Sigmoid colon (tissue), 7 donors: ENCODE measurements at places on chromosomes 16 and 17. TPM values are rescaled to one million over a fixed set of nuclear protein-coding genes. Genes with fewer than 3 reads are reported as not detected.

The CRHR1 gene
- not detected for total RNA-seq

The TAC4 gene
- not detected for total RNA-seq

The MRPL58 gene
- total RNA-seq = 46.3 TPM

The RCVRN gene
- 0.27 TPM for total RNA-seq

The TVP23C gene
- 16.3 TPM for total RNA-seq

DNA sequence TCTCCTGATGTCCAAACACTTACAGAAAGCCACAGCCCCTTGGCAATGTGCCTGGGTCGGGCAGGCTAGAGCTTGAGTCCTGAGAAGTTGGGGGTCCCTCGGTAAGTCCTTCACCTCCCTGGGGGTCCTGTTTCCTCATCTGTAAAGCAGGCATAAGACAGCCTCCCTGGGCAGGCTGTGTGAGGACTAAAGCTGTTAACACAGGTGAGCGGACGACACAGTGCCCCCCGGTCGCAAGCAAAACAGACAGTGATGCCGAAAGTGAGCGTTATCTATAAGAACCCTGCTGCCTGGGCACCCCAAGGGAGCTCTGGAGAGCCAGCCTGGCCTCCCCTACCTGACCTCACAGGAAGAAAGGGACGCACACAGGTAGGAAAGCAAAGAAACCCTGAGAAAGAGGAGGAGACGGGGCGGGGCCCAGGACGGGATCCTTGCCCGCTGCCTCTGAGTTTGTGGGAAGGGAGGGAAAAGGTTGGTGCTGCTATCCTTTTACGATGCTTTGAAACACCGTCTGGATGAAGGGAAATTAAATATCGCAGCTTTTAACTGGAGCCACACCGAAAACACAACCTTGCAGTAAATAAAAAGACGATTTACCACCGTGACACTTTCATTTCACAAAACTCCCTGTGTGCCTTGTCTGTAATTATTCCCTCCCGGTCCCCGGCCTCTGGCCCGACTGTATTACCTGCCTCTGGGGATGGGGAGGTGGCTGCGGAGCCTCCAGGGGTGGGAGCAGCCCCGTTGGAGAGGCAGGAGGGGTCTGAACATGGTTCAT is 67.1 kb downstream of the ENGASE start:
- DNase-seq = no peak

GRCh38 chr16:11047939-11048800 is 103.8 kb downstream of the CLEC16A start:
- peak; percentile 46 for DNase-seq

DNA sequence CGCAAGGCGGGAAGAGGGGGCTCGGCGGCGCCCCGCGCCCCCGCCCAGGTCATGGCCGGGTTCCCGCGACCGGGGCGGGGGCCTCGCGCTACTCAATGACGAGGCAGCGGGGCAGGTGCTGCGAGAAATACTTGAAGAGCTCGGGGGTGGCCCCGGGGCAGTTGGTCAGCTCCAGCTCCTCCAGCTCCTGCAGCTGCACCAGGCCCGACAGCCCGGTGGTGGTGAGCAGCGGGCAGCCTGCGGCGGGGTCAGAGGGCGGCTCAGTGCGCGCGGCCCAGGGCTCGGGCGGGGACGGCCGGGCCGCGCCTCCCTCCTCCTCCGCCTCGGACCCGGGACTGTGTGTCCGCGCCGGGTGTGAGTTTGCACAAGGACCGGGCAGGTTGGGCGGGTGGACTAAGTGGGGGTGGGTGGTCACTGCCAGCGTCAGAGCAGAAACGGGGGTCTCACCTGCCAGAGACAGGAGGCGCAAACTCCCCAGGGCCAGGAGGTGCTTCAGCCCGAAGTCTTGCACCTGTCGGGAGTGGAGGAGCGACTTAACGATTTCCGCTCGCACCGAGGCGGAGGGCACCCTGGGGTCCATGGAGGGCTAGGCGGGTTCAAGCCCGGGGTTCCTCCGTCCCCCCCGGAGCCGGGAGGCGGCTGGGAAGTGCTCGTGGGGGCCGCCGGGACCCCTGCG is 4.1 kb upstream of the WDR24 start:
- DNase-seq = no peak

DNA sequence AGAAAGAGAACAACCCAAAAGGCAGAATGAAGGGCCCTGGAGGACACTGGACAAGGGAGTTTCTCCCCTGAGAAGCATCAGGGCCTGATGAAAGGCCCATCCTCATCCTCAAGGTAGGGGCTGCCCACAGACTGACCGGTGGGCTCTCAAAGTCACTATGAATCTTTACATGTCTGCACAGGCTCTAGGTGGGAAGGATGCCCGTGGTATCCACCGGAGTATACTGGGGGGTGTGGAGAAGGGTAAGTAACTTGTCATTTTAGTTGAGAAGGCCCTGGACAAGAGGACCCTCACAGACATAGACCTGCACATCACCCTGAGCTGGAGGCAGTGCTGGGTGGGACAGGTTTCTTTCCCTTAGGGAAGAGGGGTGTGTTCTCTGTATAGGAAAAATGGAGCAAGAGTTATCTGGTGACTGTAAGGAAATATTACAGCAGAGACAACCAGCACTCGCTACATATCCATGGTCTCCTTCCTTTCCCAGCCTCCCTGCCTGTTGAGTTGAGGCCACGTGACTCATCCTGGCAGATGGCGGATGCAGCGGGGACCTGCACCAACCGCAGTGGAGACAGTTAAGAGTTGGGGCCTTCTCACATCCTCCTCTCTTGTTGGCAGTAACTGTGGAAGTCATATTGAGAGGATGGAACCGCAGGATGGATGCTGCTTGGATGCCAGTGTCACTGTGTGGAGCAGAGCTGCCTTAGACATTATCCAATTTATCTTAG is 45.6 kb upstream of the KCNJ12 start:
- DNase-seq = peak; percentile 54

DNA sequence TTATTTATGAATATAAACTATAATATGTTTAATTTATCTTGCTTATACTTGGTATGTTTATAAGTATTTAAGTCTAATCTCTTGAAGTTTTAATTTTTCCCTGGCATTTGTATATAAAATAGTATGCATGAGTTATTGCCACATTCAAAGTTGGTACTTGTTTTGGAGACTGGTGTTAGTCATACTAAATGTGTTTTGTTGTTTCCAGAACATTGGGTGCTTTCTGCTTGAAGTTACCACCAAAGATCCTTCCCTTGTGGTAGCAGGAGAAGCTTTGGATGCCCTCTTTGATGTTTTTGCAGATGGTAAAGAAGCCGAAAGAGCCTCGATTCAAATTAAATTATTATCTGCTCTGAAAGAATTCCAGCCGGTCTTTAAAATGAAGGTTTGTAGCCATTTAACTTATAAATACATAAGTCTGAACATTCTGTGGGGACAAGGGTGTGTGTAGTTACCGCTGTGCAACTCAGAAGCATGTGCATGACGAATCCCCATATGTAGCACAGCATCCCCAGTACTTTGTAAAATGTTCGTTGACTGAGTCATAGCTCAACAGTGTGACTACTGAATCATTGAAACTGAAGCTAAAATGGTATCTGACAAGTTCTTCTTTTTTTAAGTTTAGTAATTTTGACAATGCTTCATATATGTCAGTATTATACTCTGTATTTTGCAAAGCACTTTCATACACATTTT is 36.4 kb downstream of the HEATR3 start:
- DNase-seq = no peak

DNA sequence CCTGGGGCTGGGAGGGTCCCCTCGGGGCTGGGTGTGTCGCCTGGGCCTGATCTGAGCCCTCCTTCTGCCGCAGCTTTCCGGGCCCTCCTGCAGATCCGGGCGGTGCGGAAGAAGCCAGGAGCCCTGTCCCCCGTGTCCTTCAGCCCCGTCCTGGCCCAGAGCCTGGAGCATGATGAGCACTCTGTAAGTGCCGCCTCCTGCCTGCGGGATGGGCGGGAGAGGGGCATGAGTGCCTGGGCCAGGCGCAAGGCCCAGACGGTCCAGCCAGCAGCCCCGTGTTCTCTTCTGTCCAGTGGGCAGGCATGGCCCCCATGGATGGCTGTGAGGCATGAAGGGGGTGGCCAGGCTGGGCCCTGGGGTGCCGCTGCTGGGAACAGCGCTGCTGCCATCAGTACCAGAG is 16.0 kb upstream of the NUDT16L1 start:
- DNase-seq = no peak

DNA sequence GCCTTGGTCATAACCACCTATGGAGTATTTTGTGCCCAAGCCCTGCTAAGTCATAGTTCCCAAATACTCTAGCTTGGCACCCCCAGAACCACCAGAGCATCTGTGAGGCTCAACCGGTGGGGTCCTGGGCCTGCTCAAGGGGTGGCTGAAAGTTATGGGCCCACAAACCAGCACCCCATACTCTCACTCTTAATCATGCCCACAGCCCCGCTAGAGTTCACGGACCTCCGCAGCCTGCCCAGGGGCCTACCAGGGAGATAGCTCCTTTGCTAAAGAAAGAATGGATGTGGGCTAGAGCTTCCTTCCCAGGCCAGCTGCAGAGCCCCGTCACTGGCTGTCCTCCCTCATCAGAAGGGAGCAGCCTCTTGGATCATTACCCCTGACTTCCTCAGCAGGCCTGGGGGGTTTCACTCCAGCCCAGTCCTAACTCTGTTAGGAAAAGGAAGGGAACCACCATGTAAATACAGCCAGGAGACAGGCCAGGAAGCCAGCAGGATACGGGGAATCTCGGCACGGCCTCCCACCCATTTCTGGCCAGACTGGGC is 1.4 kb downstream of the GIT1 start:
- no peak for DNase-seq

DNA sequence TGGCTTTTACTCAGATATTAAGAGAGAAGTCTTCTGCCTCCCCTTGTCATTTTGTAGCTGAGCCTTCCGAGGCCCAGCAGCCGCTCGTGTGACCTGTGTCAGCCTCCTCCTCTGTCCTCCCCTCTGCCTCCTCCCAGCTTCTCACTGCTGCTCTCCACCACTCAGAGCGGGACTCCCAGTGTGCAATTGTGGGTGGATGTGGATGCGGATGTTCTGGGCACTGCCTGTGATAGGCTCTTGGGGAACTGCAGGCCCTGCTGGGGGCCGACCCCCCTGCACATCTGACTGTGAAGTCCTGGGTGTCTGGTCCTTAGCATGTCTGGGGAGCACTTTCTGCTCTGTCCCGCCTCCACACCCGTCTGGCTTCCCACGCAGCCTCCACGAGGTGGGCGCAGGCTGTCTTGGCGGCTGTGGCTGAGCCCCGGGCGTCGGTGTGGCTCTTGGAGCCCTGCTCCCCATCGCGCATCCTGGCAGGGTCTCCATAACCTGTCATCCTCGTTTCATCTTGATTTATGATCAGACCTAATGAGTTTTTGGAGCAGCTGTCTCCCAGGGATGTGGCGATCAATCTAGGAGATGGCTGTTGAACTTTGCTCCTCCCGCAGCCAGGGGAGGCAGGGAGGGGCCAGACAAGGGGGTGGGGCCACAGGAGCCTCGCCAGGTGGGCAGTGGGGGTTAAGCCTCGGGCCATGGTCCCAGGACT is 28.1 kb downstream of the GRIN2C start:
- no peak for DNase-seq

- DNase-seq = no peak
These were observed 37.3 kb downstream of the TBCD start for GRCh38 chr17:82789051-82789592.

DNA sequence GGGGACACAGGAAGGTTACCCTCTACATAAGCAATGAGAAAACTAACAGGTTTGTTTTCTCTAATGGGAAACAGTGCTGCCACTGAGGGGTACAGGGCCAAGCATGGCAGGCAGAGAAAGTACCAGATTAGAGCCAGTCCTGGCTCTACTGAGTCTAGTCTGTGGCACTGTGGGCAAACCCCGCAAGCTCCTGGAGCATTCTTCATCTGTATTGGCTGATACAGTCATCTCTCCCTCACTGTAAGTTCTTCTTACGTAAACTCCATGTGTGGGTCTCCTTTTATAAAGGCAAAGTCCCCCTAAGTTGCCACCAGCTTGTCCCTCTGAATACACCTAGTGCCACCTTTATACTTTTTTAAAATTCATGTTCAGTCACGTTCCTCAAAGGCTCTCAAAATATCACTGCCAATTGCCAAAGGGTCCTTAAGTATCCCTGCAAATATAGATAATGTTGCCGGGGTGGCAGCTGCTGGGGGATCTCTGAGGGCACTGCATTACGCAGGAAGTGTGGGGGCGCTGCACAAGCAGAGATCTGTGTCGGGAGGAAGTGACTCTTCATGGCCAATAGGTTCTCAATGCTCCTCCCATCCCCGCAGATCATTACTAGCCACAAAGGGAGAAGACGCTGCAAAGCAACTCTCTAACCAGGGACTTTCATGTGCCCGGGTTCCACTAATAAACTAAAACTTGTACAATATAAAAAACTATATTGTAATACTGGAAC is 18.8 kb downstream of the XPO6 start:
- no peak for DNase-seq
